ENCODE measurements at places on chromosomes 1 and 21.
A peak's percentile ranks its signal among the peaks of the same experiment; 100 is the strongest.

- no peak for DNase-seq
These were observed 173.4 kb downstream of the ZZZ3 start for GRCh38 chr1:77509051-77509492.

DNA sequence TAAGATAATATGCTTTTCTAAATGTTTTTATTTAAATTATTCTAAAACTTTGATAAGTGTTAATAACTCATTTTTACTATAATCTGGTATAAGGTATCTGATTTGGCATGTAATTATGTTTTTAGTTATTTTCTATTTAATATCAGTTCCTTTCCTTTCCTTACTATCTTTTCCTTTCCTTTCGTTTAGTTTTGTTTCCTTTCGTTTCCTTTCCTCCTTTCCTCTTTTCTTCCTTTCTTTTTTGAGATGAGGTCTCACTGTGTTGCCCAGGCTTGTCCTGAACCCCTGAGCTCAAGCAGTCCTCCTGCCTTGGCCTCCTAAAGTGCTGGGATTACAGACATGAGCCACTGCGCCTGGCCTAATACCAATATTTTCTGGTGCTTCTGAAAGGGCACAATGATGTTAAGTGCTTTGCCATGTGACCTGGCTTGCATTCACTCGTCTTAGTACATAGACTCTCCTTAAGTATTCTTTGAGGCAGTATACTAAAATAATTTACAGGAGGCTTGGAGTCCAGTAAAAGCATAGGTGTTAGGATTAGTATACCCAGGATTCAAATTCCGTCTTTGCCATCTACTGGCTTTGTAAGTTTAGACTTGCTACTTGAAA, 18.7 kb downstream of the MIER1 start:
- no peak for DNase-seq

- no peak for DNase-seq
These were observed 217.9 kb downstream of the CTH start for GRCh38 chr1:70628973-70629372.

GRCh38 chr1:31259746-31260145, 20.1 kb upstream of the NKAIN1 start:
- DNase-seq = no peak

- no peak for DNase-seq
These were observed 279.1 kb downstream of the PCP4 start for GRCh38 chr21:40146216-40146837.

DNA sequence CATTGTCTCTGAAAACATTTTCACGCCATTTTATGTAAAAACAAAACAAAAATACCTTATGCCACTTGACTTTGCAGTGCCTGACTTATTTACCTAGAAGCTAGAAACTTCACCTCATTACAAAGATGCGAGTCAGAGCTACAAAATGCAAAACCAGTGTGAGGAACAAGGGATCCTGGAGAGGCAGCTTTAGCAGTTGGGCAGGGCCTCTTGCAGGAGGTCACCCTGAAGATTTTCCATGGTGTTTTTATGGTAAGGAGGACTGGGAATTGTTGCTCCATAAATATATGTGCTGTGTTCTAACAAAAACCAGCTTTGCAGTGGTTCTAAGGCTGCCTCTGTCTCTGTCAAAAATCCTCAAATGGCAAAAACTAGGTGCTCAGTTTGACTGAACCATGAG, 36.4 kb upstream of the TARBP1 start:
- no peak for DNase-seq

DNA sequence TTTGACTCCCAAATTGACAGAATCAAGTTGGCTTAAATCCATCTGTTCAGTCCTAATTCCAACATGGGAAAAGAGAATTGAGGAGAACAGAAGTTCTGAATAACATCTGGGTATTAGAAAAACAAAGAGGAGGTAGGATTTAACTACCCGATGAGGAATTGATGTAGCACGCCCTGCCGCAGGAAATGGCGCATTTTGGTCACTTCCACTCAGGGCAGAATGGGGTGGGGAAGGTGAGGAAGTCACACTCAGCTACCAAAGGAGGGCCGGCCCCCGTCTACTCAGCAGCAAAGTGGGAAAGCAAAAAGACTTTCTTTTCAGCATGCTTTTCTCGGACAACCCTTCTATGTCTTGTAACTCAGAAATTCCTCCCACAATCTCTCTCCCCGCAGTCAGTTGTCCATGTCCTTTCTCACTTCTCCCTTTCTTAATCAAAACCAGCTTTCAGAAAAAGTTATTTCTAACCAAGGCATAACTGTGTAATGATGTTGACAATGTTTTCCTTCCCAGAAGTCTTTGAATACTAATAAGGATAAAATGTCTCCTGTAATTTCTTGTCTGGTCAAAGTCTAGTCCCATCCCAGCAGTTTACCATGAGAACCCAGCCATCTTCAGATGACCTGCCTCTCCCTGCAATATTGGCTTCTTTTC, 60.5 kb upstream of the SIPA1L2 start:
- DNase-seq = no peak

DNA sequence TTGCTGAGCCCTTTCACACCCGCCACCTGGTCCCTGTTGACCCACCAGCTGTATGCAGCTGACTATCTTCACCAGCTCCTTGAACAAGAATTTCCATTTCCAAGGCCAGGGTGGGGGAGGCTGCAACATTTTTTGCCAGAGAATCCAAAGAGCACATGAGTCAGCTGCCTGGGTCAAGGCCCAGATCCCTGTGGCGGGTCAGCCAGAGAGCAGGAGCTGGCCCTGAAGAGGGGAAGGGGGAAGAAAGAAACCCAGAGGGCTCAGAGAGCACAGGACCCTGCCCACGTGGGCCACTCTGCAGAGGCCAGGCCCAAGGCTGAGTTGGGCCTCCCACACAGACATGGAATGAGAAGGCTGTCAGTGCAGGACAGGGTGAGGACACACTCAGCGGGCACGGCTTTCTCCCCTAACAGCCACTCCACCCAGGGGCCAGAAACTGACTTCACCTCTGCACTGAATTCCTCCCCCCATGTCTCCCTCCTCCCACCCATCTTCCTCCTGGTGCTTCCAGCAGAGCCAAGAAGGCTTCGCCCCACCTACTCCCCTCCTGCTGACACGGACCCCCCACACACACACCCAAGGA, 28.9 kb downstream of the S100A6 start:
- DNase-seq = no peak

DNA sequence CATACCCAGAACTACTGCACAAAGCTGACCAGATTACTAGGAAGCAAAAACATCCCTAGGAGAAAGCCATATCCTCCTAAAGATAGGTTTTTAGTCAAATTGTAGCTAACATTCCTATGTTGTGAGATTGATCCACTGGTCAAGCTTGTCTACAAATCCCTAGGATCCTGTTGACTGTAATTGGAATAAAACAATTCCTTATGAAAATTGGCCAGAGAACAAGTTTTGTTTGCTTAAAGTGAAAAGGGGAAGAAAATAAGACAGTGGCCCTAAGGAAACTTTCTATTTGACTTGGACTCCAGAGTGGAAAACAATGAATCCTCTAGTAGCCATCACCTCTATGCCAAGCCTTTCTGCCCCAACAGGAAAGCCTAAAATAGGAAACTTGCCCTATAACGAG, 645.2 kb upstream of the USP24 start:
- no peak for DNase-seq

- DNase-seq = no peak
These were observed 134.3 kb upstream of the ZBTB40 start for GRCh38 chr1:22317231-22317919.

GRCh38 chr1:50424045-50424883, 1.0 kb upstream of the DMRTA2 start:
- DNase-seq = no peak

GRCh38 chr1:164836614-164837018, 277.6 kb downstream of the PBX1 start:
- DNase-seq = no peak

GRCh38 chr1:148160343-148161052, 8.4 kb upstream of the NBPF11 start:
- DNase-seq = no peak

GRCh38 chr1:41802532-41803501, 115.9 kb downstream of the HIVEP3 start:
- DNase-seq = peak; percentile 91

- DNase-seq = no peak
These were observed 32.0 kb upstream of the PSEN2 start for GRCh38 chr1:226838456-226838855.

DNA sequence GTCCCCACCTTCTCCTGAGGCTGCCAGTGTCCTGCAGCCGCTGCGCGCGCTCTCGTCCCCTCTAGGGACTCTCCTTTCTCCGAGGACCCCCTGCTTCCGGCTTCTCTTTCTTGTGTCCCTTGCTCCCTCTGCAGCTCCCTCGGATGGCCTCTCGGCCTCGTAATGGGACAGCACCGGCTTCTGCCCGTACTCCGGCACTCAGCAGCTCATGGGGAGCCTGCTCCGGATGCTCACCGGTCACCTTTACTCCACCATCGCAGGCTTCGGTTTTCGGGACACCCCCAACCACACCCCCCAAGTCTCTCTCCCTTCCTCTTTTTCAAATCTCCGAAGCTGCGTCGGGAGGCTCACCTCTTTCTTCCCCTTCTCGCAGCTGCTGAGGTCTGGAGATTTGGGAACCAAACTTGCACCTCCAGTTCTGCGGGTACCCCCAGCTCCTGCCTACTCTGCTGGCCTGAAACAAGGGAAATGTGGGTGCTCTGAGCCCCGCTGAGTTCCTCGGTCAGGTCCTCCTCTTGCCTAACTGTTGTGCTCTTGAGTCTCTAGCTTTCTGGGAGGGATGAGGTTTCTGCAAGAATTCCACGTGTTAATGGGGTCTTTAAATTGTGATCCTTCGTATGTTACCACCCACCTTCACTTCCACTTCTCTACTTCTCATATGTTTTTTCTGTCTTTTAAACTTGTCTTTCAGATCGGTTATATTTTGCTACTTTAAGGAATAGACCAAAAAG, 930 bp downstream of the CDC14A start:
- peak; percentile 14 for DNase-seq

DNA sequence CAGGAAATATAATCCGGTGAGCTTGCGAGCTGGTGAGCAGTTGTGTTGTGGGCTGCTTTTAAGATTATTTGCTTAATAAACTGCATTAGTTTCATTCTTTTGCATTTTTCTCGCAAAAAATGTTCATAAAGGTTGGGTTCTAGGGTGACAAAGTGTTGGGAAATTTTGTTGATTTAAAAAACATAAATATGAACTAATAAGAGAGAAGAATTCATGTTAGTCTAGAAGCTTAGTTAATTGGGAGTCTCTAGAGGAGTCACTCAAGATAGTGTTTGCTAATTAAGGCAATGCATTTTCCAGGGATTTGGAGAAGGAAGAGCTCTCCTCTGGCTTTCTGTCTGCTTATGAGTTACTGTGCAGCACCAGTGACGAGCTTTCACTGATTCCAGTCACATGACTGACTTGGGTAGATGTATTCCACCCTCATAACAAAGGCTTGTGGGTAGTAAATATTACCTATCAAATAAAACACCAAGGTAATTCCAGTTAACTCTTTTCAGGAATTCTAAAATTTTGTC, 417.0 kb downstream of the PTBP2 start:
- DNase-seq = no peak

DNA sequence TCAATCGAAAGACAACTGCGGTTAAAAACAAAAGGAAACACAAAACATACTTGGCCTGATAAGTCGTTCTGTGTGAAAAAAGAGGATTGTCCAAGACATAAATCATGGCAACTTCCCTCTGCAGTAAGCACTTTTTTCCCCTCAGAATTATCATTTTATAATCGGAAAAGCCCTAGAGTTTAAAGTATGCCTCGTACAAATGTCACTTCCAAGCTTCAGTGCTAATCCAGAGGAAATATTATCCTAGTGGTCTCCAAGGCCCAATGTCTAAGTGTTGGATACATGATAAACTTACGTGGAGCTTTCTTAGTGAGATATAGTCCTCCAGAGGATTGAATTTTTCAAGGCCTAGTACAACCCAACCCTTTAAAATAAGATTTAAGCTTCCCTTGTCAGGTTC, 11.2 kb upstream of the NTMT2 start:
- DNase-seq = no peak

- no peak for DNase-seq
These were observed 4.3 kb downstream of the F3 start for GRCh38 chr1:94537254-94537653.

- DNase-seq = no peak
These were observed 66.1 kb upstream of the CXADR start for GRCh38 chr21:17446737-17447136.

DNA sequence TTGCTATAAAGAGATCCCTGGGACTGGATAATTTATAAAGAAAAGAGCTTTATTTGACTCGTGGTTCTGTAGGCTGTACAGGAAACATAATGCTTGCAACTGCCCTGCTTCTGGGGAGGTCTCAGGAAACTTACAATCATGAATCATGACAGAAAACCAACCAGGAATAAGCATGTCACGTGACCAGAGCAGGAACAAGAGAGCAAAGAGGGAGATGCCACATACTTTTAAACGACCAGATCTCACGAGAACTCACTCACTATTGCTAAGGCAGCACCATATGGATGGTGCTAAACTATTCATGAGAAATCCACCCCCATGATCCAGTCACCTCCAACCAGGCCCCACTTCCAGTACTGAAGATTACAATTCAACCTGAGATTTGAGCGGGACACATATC, 49.8 kb upstream of the RCC1 start:
- DNase-seq = no peak

GRCh38 chr1:200274116-200274515, 135.7 kb downstream of the ZNF281 start:
- DNase-seq = no peak

DNA sequence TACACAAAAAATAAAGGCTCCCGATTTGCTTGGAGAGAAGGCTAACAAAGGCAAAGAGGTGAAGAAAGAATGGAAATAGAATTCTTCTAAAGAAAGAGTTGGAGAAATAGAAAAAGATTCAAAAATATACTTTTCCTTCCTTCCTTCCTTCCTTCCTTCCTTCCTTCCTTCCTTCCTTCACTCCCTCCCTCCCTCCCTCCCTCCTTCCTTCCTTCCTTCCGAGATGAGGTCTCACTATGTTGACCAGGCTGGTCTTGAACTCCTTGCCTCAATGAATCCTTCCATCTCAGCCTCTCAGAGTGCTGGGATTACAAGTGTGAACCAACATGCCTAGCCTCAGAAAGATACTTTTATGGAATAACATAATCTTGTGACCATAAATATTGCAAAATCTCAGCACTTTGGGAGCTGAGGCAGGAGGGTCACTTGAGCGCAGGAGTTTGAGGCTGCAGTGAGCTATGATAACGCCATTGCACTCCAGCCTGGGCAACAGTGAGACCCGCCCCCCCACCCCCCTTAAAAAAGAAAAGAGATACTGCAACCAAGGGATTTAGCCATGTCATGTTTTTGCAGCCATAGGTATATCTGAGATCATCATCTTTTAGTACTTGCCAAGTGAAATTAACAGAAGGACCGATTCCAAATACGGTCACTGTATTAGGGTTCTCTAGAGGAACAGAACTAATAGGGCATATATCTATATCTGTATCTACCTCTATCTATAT, 1.0 kb upstream of the HJV start:
- DNase-seq = no peak

GRCh38 chr1:53378061-53378460, 50.2 kb upstream of the LRP8 start:
- DNase-seq = no peak

- DNase-seq = no peak
These were observed 84.5 kb upstream of the RGS4 start for GRCh38 chr1:162984699-162985098.

Data from MM.1S (cell line).